ENCODE measurements at places on chromosomes 7 and 10. TPM values are rescaled to one million over a fixed set of nuclear protein-coding genes. Genes with fewer than 3 reads are reported as not detected.

RARRES2 gene
- total RNA-seq = 254 TPM

HIPK2 gene
- total RNA-seq = 24.4 TPM

CTAGE4 gene
- 9.8 TPM for total RNA-seq

SHH gene
- not detected for total RNA-seq

RTKN2 gene
- total RNA-seq = 22.1 TPM

INMT gene
- total RNA-seq = 0.84 TPM

PRTFDC1 gene
- 6.6 TPM for total RNA-seq

SFRP5 gene
- 3.3 TPM for total RNA-seq

RNF32 gene
- 1.2 TPM for total RNA-seq

TAS2R5 gene
- 1.5 TPM for total RNA-seq

ODAD2 gene
- total RNA-seq = 4.1 TPM

IFIT2 gene
- 0.40 TPM for total RNA-seq

NEUROD6 gene
- total RNA-seq = not detected

ZNF239 gene
- 10.3 TPM for total RNA-seq

PLAU gene
- 23.8 TPM for total RNA-seq

CCNY gene
- total RNA-seq = 68.2 TPM

SNX10 gene
- total RNA-seq = 9.9 TPM

HOXA11 gene
- not detected for total RNA-seq

EGR2 gene
- total RNA-seq = 2.1 TPM

HOXA5 gene
- not detected for total RNA-seq

SEC61A2 gene
- total RNA-seq = 14.5 TPM

MUC12 gene
- 7.0 TPM for total RNA-seq

ALOX5 gene
- total RNA-seq = 1.6 TPM

CALCR gene
- 3.0 TPM for total RNA-seq
